ENCODE measurements at places on chromosomes 4 and X.

- DNase-seq: no peak
- peaks cover 3% of the 10 kb centered on the region for H3K36me3 ChIP-seq
- H3K27me3 ChIP-seq: no peaks in the 10 kb centered on the region
- H3K27ac ChIP-seq: no peak overlapping the region
- H3K4me1 ChIP-seq: peaks cover 20% of the 10 kb centered on the region
Measured at GRCh38 chrX:153736871-153737441, 12.3 kb downstream of the ABCD1 start.

- H3K27me3 ChIP-seq: no peaks in the 10 kb centered on the region
- H3K27ac ChIP-seq: no peak overlapping the region
- H3K4me3 ChIP-seq: no peak overlapping the region
- peaks cover 13% of the 10 kb centered on the region for H3K4me1 ChIP-seq
- H3K36me3 ChIP-seq: no peaks in the 10 kb centered on the region
Measured at GRCh38 chr4:81594490-81595159, 122.9 kb upstream of the RASGEF1B start.

GRCh38 chrX:70979136-70979762 lies 48.4 kb upstream of the SLC7A3 start:
- no peak overlapping the region for H3K27ac ChIP-seq
- H3K27me3 ChIP-seq: peaks cover 1% of the 10 kb centered on the region
- H3K4me3 ChIP-seq: no peak overlapping the region
- no peaks in the 10 kb centered on the region for H3K36me3 ChIP-seq
- no peaks in the 10 kb centered on the region for H3K4me1 ChIP-seq
- no peak for DNase-seq

- no peak for DNase-seq
- H3K36me3 ChIP-seq: peaks cover 5% of the 10 kb centered on the region
- peaks cover 12% of the 10 kb centered on the region for H3K4me1 ChIP-seq
- H3K4me3 ChIP-seq: no peak overlapping the region
- no peaks in the 10 kb centered on the region for H3K27me3 ChIP-seq
Measured at GRCh38 chrX:10071451-10072144, 85.2 kb upstream of the CLCN4 start.

DNA sequence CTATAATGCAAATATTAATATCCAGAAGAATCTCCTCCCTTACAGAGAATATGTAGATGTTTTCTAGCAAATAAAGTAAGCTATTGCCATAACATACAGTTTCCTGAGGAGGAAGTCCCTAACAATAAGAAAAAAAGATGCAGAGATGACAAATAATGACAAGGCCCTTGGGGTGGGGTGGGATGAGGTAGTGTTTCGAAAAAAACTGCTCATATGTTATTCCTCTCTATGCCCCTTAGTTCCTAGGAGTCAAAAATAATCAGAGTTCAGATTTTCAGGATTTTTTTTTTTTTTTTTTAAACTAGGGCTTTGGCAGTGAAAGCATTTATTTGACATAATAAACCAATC lies 99.0 kb downstream of the ZAR1 start:
- H3K4me1 ChIP-seq: peaks cover 13% of the 10 kb centered on the region
- no peak overlapping the region for H3K4me3 ChIP-seq
- no peak for DNase-seq
- peaks cover 18% of the 10 kb centered on the region for H3K36me3 ChIP-seq
- H3K27ac ChIP-seq: peak overlapping the region; percentile 4
- H3K27me3 ChIP-seq: no peaks in the 10 kb centered on the region

DNA sequence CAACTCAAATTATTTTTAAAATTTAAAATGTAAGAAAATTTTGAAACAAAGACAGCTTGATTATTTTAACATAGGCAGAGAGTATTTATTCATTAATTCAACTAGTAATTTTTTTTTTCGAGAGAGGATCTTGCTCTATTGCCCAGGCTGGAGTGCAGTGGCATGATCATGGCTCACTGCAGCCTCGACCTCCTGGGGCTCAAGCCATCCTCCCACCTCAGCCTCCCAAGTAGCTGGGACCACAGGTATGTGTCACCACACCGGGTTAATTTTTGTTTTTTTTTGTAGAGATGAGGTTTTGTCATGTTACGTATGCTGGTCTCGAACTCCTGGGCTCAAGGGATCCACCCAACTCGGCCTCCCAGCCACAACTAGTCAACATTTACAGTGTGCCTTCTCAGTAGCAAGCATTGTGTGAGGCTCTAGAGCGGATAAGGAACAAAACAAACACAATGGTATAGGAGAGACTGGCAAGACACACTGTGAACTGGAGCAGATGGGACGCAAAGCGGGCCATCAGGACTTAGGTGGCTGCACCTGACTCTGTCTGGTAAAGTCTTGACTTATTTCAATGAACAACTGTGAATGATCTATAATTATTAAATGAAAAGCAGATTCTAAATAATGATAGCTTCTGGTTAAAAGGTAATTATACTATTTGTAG lies 21.6 kb downstream of the SETD7 start:
- H3K4me3 ChIP-seq: no peak overlapping the region
- no peak for DNase-seq
- H3K27ac ChIP-seq: no peak overlapping the region

DNA sequence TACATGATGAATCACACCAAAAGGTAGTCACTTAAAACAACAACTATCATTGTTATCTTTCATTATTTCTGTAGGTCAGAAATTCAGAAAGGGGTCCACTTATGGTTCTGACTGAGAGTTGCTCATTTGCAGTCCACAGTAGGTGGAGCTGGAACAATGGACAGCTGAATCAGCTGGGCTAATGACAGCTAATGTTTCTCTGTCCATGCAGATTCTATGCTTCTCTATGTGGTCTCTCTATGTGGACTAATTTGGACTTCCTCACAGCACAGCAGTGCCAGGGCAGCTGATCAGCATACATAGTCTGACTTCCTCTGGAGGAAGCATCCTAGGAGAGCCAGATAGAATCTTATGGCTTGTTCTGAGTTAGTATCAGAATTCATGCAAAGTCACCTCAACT lies 131.7 kb upstream of the INTU start:
- no peaks in the 10 kb centered on the region for H3K36me3 ChIP-seq
- no peak overlapping the region for H3K4me3 ChIP-seq
- H3K27ac ChIP-seq: no peak overlapping the region
- DNase-seq: no peak

DNA sequence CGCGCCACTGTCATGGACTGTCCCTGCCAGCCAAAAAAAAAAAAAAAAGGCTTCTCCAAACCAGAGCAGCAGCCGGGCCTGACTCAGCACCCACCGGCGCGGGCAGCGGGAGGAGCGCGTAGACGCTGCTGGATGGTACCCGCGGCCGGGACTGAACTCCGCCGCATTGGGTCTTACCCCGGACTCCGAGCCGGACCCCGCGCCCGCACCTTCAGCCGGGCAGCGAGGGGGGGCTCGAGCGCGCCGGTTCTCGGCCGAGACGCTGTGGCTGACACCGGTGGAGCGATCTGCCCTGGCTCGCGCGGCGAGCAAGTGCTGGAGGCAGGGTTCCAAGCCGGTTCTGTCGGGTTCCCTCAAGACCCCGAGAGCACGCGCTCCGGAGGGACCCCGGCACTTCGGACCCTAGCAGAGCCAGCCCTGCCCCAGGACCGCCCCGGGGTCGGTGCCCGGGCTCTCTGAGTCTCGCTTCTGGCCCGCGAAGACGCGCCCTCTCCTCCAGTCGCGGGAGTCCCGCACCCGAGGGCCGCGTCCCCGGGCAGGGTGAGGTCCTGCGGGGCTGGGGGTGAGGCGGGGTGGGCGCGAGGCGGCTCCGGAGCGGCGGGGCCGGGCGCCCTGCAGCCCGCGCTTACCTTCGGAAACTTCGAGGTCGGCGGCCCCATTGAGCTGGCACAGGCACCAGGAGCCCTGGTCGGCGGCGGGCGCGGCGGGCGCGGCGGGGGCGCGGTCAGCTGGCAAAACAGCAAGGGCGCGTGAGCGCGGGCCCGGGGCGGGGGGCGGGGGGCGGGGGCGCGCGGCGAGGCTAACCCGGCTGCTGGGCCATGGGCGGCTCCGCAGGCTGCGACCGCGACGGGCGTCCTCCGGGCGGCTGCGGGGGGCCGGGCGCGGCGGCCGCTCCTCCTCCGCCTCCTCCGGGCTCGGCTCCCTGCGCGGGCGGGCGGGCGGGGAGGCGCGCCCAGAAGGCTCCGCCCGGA lies 11.8 kb upstream of the MAN2B2 start:
- no peaks in the 10 kb centered on the region for H3K36me3 ChIP-seq
- no peak overlapping the region for H3K27ac ChIP-seq

DNA sequence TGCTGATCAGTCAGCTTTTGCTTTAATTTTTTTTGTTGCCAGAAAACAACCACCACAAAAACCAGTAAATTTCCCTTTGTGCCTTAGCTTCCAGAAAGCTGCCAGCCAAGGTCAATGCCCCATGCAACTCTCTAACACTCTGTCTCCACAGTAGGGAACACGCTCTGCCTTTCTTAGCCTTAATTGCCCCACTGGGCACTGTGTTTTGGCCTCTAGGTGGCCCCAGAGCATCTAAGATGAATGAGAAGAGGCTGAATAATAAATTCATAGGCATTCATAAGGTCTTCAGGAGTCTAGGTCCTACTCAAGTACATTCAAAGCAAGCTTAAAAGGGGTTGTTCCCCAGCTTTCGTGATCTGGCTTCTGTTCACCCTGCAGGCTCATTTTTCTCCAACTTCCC lies 57.7 kb upstream of the PASD1 start:
- H3K36me3 ChIP-seq: no peaks in the 10 kb centered on the region
- H3K4me1 ChIP-seq: no peaks in the 10 kb centered on the region
- DNase-seq: peak; percentile 40
- H3K4me3 ChIP-seq: no peak overlapping the region
- H3K27me3 ChIP-seq: peaks cover 7% of the 10 kb centered on the region

DNA sequence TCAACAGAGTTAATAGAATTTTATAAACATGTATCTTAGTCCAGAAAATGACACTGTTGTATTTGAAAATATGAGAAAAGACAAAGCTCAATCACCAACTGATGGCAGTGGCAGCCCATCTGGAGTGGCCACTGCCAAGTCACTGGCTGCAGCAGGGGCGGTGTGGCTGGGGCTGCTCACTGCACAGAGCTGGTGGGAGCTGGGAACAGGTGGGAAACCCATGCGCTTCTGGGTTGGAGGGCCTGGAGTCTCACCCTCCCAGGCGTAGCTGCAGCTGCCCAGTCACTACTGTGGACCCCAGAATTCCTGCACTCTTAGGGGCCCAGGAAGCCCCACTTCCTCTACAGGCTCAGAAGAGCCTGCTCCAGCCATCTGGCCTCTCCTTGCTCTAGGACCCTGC lies 251.8 kb upstream of the NDST4 start:
- no peaks in the 10 kb centered on the region for H3K4me1 ChIP-seq
- no peak overlapping the region for H3K4me3 ChIP-seq
- no peak overlapping the region for H3K27ac ChIP-seq
- no peaks in the 10 kb centered on the region for H3K27me3 ChIP-seq
- H3K36me3 ChIP-seq: no peaks in the 10 kb centered on the region

DNA sequence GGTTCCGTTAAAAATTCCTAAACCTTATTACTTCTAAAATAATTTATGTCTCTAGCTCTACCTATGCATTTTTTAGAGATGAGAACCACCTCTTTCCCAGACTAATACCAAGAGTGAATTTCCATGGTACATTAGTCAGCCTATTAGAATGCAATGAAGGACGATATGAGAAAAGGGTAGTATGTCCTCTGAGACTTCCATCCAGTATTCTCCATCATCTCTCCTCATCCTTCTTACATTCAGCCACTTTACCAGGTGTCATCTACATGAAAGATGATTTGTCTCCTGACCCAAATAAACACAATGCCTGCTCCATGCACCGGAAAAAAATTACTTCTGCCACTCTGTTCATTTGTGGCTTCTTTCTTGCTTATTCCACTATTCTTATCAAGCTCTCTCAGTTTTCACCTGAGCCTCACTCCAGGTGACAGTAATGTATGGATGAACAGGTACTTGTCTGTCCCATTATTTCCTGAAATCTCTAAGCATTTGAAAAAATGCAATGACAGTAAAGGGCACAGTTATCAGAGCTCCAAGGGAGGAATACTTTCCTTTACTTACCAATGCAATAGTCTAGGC lies 97.9 kb downstream of the MAB21L2 start:
- no peaks in the 10 kb centered on the region for H3K27me3 ChIP-seq
- no peak for DNase-seq
- peaks cover 13% of the 10 kb centered on the region for H3K36me3 ChIP-seq
- H3K4me3 ChIP-seq: no peak overlapping the region
- no peak overlapping the region for H3K27ac ChIP-seq

GRCh38 chr4:47533689-47534347 lies 48.7 kb downstream of the ATP10D start:
- H3K27ac ChIP-seq: peak overlapping the region; percentile 60
- peak; percentile 45 for DNase-seq
- no peaks in the 10 kb centered on the region for H3K27me3 ChIP-seq
- peaks cover 54% of the 10 kb centered on the region for H3K4me1 ChIP-seq
- H3K4me3 ChIP-seq: no peak overlapping the region

- peak overlapping the region; percentile 15 for H3K4me3 ChIP-seq
- peak; percentile 11 for DNase-seq
- H3K36me3 ChIP-seq: peaks cover 17% of the 10 kb centered on the region
- H3K27ac ChIP-seq: peak overlapping the region; percentile 83
- H3K27me3 ChIP-seq: no peaks in the 10 kb centered on the region
- peaks cover 51% of the 10 kb centered on the region for H3K4me1 ChIP-seq
Measured at GRCh38 chrX:135536877-135537276, 16.4 kb downstream of the INTS6L start.

DNA sequence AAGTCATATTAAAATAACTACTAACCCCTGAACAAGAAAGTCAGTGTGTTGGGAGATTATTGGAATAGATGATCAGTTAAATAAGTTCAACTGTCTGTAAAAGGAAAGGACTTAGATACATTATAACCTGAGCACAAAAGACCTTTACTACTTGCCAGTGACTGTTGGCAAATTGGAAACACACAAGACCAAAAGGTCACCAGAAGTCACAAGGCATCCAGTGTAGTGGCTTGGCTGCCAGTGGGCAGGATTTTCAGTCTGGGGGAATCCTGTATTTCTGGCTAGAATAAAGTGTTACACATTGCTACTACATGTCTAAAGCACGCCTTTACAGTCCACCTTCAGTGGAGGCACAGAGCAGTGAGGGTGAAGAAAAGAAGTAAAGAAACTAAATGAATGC lies 108.3 kb upstream of the AR start:
- no peak overlapping the region for H3K27ac ChIP-seq
- H3K36me3 ChIP-seq: no peaks in the 10 kb centered on the region
- H3K27me3 ChIP-seq: no peaks in the 10 kb centered on the region
- no peak overlapping the region for H3K4me3 ChIP-seq

- no peak for DNase-seq
- H3K36me3 ChIP-seq: no peaks in the 10 kb centered on the region
- no peaks in the 10 kb centered on the region for H3K4me1 ChIP-seq
- no peak overlapping the region for H3K27ac ChIP-seq
Measured at GRCh38 chr4:60759518-60760245, 440.4 kb upstream of the ADGRL3 start.

DNA sequence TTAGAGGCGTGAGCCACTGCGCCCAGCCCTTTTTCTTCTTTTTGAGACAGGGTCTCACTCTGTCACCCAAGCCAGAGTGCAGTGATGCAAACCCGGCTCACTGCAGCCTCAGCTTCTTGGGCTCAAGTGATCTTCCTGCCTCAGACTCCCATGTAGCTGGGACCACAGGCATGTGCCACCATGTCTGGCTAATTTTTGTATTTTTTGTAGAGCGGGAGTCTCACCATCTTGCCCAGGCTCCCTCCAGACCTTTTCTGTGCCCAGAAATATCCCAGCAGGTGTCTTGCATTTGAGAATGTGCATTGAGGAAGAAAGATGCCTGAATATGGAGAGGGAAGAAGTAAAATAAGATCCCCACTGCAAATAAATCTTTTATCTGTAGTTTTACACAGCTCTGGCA lies 58.7 kb downstream of the PPEF2 start:
- H3K27ac ChIP-seq: no peak overlapping the region
- H3K4me1 ChIP-seq: peaks cover 3% of the 10 kb centered on the region
- no peaks in the 10 kb centered on the region for H3K27me3 ChIP-seq

GRCh38 chr4:56247646-56248045 lies 139.6 kb downstream of the AASDH start:
- no peaks in the 10 kb centered on the region for H3K36me3 ChIP-seq
- no peaks in the 10 kb centered on the region for H3K4me1 ChIP-seq
- DNase-seq: no peak
- peaks cover 7% of the 10 kb centered on the region for H3K27me3 ChIP-seq
